ENCODE measurements at places on chromosomes 7 and 10.
A peak's percentile ranks its signal among the peaks of the same experiment; 100 is the strongest.

- DNase-seq = no peak
Measured at GRCh38 chr7:95104739-95105138, 197.3 kb downstream of the PPP1R9A start.

DNA sequence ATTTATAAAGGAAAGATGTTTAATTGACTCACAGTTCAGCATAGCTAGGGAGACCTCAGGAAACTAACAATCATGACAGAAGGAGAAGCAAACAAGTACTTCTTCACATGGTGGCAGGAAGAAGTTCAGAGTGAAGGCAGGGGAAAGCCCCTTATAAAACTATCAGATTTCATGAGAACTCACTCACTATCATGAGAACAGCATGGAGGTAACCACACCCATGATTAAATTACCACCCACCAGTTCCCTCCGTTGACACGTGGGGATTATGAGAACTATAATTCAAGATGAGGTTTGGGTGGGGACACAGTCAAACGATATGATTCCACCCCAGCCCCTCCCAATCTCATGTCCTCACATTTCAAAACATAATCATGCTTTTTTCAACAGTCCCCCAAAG lies 124.2 kb upstream of the PCGF5 start:
- no peak for DNase-seq

DNA sequence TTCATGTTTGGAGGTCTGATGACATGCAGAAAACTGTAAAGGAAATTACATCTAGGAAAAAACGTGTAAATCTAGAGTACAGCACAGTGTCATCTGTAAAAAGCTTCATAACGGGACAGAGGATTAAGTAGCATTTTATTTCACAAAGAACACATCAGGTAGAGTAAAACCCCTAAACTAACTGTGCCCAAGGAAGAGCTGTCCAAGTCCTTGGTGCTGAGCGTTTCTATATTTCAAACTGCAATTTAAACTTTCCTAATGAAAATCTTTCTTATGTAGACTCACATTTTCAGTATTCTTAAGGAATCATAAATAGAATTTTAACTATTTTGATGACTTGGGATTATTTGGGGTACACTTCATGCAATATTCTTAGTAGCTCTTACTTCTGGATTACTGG lies 646.2 kb downstream of the IPMK start:
- no peak for DNase-seq

DNA sequence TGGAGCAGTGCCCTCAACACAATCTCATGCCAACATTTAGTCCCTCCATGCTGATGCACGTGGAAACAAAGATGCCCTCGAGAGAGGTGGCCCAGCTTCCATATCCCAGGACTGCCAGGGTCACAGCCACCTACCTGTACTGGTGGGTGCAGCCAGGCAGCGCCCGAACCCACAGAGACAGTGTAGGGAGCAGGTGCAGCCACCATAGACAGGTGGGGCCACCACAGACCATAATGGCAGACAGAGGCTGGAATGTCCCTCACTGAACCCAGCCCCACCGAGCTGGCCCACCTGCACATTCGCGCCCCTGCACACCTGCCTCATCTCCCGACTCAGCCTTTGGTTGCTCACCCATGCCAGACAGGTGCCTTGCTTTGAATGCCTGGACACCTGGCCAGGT lies 18.3 kb upstream of the CPXM2 start:
- DNase-seq = no peak

DNA sequence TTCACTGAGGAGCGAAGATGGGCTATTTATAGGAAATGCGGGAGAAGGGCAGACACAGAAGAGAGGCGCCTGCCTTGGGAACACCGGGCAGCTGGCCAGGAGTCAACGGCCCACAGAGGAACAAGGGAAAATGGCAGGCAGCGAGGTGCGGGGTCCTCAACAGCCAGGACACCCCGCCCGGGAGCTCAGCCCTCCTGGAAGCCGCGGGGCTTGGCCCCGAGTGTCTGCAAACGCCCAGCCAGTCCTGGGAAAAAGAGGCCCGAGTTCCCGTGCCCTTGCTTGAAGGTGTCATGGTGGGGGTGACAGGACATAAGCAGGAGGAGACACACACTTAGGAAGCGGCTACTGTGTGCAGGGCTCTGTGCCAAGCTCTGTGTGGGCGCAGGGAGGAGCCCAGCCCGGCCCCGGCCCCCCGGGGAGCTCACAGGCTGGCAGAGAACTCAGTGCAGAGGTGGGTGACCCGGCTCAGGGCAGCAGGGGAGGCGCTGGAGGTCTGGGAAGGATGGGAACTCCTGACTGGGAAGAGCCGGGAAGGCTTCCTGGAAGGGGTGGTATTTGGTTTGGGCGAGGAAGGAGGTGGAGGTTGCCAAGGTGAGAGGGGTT lies 79.9 kb downstream of the ELFN1 start:
- DNase-seq = no peak

GRCh38 chr7:120441850-120442249 lies 168.9 kb downstream of the KCND2 start:
- no peak for DNase-seq

GRCh38 chr10:77109351-77109994 lies 528.1 kb downstream of the KCNMA1 start:
- DNase-seq = no peak

GRCh38 chr7:43870316-43870715 lies 999 bp upstream of the MRPS24 start:
- no peak for DNase-seq

DNA sequence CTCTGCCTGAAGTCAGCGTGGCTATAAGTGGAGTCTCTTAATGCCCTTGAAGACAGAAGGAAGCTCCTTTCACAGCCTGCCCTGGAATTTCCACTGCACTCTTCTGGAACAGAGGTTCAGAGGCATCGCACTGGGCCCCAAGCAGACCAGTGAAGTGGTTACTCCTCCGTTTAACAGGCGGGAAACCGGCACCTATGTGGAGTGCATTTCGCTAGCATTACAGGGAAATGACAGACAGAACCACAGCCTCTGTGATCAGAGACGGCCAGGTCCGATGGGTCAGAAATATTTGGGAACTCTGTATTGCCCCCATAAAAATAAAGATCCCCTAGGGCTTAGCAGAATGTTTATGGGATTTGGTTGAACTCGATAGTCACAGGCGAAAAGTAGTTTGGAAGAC lies 406.9 kb upstream of the PRKCQ start:
- no peak for DNase-seq

DNA sequence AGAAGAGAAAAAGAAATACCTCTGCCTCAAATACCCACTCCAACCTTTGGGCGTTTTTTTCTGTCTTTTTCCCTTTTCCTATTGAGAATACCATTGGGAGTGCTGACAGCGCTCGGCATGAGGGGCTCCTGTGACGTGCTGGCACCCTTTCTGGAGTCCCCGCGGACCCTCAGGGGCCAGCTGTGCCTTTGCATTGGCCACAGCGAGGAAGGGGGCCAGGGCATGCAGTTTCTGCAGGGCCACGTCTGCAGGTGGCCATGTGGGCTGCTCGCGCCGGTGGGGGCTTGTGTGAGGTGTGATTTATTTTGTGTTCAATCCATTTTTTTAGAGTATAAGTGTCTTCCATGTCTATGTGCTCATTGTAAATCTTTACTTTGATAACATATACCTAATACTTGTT lies 57.4 kb downstream of the INPP5A start:
- no peak for DNase-seq

GRCh38 chr10:88840104-88840503 lies 11.5 kb downstream of the ANKRD22 start:
- no peak for DNase-seq

DNA sequence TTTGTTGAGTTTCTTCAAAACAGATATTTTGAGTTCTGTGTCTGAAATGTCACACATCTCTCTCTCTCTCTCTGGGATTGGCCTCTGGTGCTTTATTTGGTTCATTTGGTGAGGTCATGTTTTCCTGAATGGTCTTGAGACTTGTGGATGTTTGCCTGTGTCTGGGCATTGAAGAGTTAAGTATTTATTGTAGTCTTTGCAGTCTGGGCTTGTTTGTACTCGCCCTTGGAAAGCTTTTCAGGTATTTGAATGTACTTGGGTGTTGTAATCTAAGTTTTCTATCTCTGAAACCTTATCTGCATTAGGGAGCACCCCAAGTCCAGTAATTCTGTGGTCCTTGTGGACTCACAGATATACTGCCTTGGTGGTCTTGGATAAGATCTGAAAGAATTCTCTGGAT lies 106.7 kb upstream of the PRSS58 start:
- no peak for DNase-seq

DNA sequence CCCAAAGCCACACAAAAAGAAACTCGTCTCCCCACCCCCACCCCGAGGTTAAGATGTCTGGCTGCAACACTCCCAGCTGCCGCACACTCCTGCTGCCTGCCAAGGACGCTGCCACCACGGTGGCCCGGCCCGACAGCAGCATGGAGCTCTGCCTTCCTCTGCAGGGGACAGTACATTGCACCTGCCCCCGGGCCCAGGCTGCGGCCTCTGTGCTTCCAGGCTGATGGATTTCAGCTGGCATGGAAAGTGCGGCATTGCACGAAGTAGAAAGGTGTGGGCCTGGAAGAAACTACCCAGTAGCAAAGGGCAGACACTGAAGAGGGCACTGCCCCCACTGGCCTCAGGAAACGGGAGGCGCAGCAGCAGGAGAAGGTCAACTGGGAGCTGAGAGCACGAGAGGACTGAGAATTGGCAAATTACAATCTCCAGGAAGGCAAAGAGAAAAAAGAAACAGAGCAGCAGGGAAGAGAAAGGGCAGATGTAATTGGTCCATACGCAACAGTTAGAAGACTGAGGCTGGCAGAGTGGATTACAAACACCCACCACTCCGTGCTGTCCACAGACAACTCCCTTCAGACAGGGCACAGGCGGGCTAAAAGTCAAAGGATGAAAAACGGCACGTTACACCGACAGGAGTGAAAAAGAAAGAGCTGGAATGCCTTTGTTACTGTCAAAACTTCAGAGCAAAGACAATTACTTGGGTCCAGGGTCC lies 117.1 kb upstream of the DIP2C start:
- DNase-seq = peak; percentile 17

- no peak for DNase-seq
Measured at GRCh38 chr10:101311185-101312066, 42.5 kb upstream of the BTRC start.

DNA sequence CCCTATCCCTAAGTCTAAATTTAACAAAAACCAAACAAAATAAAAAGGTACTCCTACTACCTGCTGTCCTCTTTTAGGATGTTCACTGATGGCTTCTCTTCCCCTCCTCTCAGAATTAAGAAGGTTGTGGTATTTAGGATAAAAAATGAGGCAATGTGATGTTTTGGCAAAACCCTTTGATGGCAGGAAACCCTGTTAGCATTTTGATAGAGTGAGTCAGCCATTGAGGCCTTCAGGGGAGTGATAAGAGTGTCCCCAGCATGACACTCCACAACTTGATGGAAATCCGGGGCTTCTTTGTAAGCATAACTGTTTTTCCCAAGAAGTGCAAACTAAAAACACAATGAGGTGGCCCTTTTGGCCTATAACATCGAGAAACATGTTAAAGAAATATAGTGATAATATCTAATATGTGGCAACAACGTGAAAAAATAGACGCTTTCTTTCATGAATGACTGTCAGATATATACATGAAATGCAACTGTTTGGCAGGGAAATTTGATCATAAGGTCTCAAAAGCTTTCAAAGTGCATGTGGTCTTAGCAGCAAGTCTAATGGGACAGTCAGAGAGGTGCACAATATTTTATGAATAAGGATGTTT lies 55.0 kb downstream of the PRTFDC1 start:
- no peak for DNase-seq

DNA sequence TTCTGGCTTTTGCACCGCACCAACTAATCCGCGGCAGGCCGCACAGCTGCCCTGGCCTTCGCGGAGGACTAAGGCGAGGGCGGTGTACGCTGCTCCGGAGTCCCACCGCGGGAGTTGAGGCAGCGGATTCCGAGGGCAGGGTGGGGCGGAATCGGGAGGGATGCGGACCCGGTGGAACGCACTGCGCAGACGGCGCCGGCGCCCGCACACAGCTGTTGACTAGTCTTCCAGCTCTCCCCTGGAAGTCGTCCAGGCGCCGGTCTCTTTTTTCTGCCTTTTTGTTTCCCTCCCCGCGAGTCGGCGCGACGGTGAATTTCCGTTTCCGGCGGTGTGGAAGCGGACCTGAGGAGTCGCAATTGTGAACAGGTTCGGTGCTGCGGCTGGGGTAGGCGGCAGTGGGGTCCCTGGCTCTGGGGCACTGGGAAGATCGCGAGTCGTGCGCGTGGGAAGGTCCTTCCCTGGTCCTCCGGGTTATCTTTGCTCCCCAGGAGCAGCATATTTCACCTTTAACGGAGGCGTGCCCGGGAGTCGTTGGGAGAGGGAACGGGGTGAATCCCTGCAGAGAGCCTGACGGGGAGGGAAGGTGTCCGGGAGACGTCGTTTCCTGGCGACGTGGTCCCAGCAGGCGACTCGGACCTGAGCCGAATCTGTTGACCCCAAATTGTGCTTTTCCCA lies at the start of gene ASAH2B:
ASAH2B (plus strand) TSS at position 319 of the 675 bp plus-strand sequence. CDS start 5,195 bp downstream, outside the sequence.
- DNase-seq = peak; percentile 24

DNA sequence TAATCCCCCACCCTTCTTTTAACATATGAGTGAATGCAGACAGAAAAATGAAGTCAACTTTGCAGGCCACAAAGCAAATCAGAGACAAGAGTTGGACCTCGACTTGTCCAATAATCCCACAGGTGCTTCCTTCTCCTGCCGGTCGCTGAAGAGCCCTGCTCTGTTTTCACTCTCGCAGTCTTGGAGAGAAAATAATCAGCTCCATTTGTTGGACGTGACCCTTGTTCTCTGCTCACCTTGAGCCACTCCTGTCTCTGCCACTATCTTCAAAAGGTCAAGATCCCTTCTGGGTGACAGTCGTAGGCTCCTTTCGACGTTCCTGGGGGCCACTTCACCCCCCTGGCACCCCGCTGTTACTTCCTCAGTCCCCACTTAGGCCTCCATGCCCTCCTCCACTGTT lies 2.8 kb upstream of the KLF6 start:
- DNase-seq = no peak

- DNase-seq = no peak
Measured at GRCh38 chr7:55405856-55406541, 40.9 kb downstream of the LANCL2 start.

DNA sequence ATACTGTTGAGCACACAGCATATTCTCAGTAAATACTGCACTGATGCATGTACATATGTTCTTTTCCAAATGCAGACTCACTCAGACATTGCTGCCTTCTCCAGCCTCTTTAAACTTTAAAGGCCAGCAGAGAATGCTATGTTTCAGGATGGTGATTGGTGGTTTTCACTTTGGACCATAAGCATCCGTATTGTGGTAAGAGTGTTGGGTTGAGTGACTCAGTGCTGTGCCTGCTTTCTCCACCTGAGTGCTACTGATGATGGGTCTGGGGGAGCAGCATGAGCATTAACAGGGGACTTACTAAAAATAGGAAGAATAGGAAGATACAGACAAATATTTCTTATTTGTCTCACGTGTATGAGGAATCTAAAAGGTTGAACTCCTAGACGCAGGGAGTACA lies 56.3 kb upstream of the ZNF92 start:
- DNase-seq = no peak

- no peak for DNase-seq
Measured at GRCh38 chr10:24944512-24945255, 7.7 kb downstream of the PRTFDC1 start.
